Activated T-helper 1 cell treated with anti-CD3 and anti-CD28 coated beads, Interleukin-12 subunit alpha, Interleukin-12 subunit beta, Interleukin-2, Interleukin-4 antibody, amounts not matched to agents 30 ng/mL and 10 ng/mL and 1 ng/mL, durations not matched to agents 14 hours and 24 hours and 36 hours (primary cell): ENCODE measurements at places on chromosomes 6 and 20. TPM values are rescaled to one million over a fixed set of nuclear protein-coding genes. Genes with fewer than 3 reads are reported as not detected.

DNA sequence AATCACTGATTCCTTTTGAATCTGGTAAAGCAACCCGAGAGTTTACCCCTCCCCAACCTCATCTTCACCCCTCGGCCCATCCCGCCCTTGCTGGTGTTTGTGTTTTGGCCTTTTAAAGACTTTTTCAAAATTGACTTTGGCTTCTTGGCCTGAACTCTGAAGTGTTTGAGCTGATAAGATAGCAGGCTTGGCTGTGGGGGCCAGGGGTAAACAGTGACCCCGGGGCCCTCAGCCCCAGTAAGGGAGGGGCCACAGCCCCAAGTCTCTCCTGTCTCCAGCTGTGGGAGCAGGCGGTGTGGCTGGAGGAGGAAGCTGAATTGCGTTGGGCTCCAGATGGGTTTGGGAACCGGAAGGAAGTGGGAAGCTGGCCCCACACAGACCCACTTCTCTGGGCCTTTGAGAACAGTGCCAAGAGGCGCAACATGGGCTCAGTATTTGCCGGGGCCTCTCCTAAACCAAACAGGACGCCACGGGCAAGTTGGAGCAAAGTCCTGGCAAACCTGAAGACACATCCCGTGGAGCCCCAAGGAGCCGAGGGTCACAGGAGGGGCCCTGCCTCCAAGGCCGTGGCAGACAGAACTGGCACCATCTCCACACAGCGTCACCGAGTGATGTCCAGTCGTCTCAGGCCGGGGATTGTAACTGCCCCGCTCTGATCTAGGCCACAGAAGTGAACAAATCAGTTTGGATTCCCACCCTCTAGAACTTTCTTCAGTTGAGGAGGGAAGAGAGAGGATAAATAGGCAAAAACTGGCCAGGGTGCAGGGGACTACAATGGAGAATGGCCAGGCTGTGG, 54.3 kb upstream of the PTPN1 start:
- no peak for DNase-seq

DNA sequence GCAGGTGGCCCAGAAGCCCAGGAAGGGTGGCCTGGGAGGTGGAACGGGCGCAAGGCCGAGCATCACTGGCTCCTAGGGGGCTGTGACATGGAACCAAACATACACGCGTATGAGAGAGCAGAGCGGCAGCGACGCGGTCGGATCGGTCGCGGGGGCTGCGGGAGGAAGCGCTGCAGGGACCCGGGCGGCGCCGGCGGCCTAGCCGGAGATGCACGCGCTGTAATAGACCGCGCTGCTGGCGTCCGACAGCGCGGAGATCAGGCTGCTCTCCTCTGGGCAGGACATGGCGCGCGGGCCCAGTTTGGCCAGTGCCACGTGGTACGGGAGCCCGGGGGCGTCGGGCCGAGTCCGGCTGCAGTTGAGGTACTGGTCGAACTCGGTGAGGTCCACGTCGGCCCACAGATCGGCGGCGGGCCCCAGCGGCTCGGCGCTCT, 1.5 kb downstream of the SOX18 start:
- DNase-seq: no peak

DNA sequence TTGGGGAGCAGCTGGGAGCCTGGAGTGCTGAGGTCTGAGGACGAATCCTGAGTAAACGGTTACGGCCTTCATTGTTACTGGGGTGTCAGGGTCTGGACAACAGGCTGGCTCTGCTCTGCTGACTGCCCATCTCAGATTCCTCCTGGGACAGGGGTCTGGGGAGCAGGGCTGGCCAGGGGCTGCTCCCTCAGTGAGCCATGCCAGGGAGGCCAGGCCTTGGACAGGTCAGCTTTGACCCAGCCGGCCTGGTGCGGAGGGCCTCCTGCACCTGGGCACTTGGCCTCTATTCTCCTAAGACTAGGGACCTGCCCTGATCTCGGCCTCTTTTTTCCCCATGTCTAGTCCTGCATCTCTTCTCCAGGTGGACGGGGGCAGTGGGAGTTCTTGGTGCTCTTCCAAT, 44.9 kb downstream of the MYT1 start:
- DNase-seq: no peak

DNA sequence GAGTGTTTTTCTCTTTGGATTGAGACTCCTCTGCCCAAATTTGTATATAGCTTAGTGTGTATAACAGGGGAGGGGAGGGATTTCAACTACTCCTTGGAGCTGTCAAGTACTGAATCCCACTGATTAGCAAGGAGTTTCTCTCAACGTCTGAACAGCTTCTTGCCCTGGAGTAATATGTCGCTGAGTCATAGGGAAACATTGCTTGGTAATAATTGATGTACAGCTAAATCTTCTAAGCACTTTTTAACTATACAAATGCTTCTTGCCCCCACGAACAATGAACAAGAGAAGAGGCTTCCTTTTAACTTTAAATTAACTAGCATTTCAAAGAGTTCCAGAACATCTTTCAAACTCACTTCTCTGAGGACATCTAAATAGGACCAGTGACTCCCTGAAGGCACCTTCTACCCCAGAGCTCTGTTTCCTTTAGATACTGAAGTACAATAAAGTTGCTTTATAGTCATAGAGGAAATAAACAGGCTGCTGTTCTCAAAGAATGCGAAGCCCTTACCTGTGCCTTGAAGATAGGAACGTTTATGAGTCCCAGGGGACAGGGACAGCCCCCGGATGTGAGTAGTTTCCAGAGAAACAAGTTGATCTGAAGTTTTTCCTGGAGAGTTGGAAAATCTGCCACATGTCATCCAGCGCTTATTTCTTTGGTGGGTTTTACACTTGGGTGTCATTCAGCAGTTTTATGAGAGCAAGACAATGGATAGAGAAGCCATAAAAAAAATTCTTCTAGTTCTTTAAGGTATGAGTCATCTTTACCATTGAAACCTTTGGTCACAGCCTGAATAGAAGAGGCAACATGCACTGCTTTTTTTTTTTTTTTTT, 462.5 kb upstream of the BTBD3 start:
- DNase-seq: no peak

DNA sequence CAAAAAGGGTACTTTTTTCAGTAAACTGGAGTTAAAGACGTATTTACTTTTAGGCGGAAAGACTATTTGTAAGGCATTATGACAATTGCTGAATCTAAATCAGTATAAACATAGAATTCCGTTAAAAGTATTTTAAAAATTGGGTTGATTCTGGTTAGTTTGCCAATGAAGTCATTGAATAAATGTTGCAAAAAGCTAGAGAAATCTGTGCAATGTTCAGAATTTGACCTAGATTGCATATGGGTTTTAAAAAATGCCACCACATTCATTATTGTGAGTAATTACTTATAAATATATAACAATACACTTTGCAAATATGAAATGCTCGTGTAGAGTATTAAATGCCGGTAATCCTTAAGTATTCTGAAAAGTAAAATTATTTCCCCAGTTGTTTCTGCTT, 116.5 kb upstream of the EEF1E1 start:
- no peak for DNase-seq

The SH3BGRL2 gene
- 0.05 and 0.13 TPM in 2 replicates for total RNA-seq

The EPB41L1 gene
- total RNA-seq: 0.23 TPM in 1 of 2 replicates, not detected in the other

The MEP1A gene
- not detected in 2 replicates for total RNA-seq

The SMLR1 gene
- total RNA-seq: not detected in 2 replicates

The CDH4 gene
- total RNA-seq: not detected in 2 replicates

The RGS17 gene
- total RNA-seq: not detected in 2 replicates
